ENCODE measurements at places on chromosomes 16 and 17.
A peak's percentile ranks its signal among the peaks of the same experiment; 100 is the strongest.

DNA sequence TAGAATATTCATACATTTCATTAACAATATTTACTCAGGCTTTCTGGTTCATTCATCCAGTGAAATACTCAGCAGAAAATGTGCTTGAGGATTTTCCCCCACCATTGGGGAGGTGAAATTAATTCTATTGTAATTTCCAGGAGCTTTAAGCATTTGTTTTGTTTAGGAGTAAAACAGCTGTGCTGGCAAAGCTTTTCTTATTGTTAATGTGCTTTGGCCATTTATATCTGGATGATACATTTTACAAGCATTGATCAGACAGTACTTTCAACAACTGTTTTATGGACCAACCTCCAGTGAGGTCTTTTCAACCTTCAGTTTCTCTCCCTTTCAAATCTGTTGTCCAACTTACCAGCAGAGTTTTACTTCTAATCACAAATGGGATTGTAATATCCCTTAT is 672.4 kb downstream of the CDH11 start:
- H3K36me3 ChIP-seq: no peaks in the 10 kb centered on the region
- H3K4me1 ChIP-seq: peaks cover 6% of the 10 kb centered on the region
- H3K27me3 ChIP-seq: no peaks in the 10 kb centered on the region
- no peak overlapping the region for H3K27ac ChIP-seq
- no peak for DNase-seq

GRCh38 chr16:27464626-27465482 is 62.9 kb downstream of the IL21R start:
- H3K4me3 ChIP-seq: no peak overlapping the region
- H3K36me3 ChIP-seq: peaks cover 98% of the 10 kb centered on the region
- H3K27ac ChIP-seq: no peak overlapping the region
- no peak for DNase-seq

- H3K36me3 ChIP-seq: no peaks in the 10 kb centered on the region
- no peak for DNase-seq
- no peaks in the 10 kb centered on the region for H3K4me1 ChIP-seq
- no peak overlapping the region for H3K27ac ChIP-seq
- H3K27me3 ChIP-seq: peaks cover 33% of the 10 kb centered on the region
Measured at GRCh38 chr16:24345704-24346103, 89.6 kb downstream of the CACNG3 start.

DNA sequence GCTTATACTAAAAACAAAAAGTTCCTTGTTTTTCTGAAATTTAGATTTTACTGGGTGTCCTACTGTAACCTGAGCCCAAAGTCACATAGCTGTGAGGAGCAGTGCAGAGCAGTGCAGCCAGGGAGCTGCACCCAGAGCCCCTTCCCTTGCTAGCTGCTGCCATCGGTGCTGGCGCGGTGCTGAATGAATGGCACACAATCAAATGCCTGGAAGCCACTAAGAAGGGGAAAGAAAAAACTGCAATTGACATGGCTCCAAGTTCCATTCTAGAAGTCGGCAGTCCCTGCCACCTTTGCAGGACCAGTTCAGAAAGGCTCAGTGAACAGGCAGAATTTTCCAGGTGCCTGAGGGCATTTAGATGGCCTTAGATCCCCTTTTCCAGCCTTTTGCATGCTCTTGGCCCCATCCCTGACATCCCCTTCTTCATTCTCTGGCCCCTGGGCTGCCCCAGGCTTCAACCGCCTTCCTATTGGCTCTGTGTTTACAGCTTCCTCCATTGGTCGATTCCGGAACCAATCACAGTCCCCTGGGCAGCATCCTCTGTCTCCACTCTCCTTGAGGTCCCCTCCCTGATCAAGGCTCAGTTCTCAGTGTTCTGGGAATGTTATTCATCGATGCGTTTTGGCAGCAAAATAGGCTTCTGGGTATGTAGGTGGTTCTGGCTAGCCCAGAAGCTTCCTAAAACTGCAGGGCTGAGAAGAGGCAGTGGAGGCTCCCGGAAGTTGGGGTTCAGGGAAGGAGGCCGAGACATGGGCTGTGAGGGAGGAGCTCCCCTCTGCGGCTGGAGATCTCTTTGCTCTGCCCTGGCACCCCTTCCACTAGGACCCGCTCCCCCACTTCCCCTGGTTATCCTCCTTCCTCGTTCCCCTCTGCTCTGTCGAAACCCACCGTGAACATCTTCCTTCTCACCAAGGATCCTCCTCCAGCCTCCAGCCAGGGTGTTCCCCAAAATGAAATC is 37.9 kb downstream of the ATP2C2 start:
- DNase-seq: no peak
- no peak overlapping the region for H3K27ac ChIP-seq
- H3K4me1 ChIP-seq: no peaks in the 10 kb centered on the region
- peaks cover 64% of the 10 kb centered on the region for H3K27me3 ChIP-seq

DNA sequence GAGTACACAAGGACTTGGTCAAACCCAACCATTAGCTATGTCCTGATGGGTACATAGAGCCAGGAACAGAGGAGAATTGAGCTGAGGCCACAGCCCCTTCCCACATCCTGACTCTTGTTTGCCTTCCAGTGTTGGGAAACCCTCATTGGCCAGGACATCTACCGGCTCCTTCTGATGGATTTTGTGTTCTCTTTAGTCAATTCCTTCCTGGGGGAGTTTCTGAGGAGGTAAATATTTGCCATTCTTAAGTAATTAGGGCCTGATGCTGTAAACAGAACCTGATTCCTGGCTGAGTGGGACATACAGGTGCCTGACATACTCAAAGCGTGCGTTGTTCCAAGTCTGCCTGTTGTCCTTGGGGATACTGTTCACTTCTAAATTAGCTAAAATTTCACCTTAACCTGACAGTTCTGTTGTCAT is 42.6 kb downstream of the GDE1 start:
- no peak for DNase-seq
- no peak overlapping the region for H3K4me3 ChIP-seq
- no peak overlapping the region for H3K27ac ChIP-seq
- H3K27me3 ChIP-seq: peaks cover 16% of the 10 kb centered on the region
- H3K4me1 ChIP-seq: no peaks in the 10 kb centered on the region

- H3K4me3 ChIP-seq: no peak overlapping the region
- H3K27ac ChIP-seq: peak overlapping the region; percentile 61
- H3K27me3 ChIP-seq: no peaks in the 10 kb centered on the region
- no peak for DNase-seq
Measured at GRCh38 chr17:17719199-17719940, 38.1 kb downstream of the RAI1 start.

- H3K36me3 ChIP-seq: no peaks in the 10 kb centered on the region
- H3K27me3 ChIP-seq: no peaks in the 10 kb centered on the region
- DNase-seq: no peak
- peak overlapping the region; percentile 82 for H3K27ac ChIP-seq
- H3K4me3 ChIP-seq: no peak overlapping the region
Measured at GRCh38 chr17:49637050-49637449, 40.8 kb downstream of the SPOP start.

DNA sequence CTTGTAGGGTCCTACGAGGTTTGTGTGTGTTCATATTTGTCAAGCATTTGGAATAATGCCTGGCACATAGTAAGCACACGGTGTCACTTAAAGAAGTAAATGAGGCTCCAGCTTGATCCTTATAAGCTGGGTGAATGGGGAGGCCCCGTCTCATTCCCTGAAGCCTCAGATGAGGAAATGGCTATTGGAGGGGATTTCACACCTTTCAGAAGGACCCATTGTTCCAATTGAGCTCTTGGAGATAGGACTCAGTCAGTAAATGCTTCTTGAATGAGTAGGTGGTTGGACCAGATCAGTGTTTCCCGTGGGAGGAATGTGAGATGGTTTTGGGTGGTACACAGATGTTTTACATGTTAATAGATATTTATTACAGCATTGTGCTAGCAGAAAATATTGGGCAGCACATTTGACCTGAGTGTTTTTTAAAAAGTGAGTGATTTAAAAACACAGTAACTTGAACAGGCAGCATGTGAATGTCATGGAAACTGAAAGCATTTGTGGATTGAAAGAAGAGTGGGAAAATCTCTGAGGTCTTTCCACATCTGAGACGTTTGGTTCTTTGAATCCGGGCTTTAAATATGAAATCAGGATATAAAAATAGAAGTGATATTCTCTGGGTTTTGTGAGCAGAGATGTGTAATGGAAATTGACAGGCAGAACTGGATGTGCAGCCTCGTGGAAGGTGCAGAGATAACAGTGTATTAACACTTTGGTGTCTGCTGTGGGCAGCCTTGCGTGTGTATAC is 36.4 kb upstream of the ARHGAP17 start:
- H3K27ac ChIP-seq: peak overlapping the region; percentile 93
- H3K4me3 ChIP-seq: peak overlapping the region; percentile 47
- no peak for DNase-seq
- H3K27me3 ChIP-seq: no peaks in the 10 kb centered on the region

- H3K27me3 ChIP-seq: no peaks in the 10 kb centered on the region
- no peaks in the 10 kb centered on the region for H3K36me3 ChIP-seq
- no peak for DNase-seq
- peak overlapping the region; percentile 93 for H3K27ac ChIP-seq
Measured at GRCh38 chr16:10945065-10945787, 862 bp downstream of the CLEC16A start.

DNA sequence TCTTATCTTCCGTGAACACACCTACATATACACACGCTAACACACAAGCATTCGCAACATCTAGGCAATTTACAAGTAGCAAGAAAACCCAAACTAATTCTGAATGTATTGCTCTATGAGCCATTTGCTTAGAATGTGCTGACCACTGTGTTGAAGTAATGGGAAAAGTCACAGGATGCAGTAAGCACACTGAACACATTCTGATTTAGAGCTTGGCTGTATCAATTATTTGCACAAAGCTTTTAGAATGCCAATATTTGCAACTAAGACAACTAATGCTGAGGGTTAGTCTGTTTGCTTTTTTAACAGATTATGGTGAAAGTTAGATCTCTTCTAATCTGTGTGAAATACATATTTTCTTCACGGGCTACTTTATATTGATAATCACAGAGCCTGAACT is 179.8 kb upstream of the ELAC2 start:
- DNase-seq: no peak
- no peaks in the 10 kb centered on the region for H3K27me3 ChIP-seq
- no peaks in the 10 kb centered on the region for H3K36me3 ChIP-seq
- H3K4me3 ChIP-seq: no peak overlapping the region
- H3K27ac ChIP-seq: no peak overlapping the region

DNA sequence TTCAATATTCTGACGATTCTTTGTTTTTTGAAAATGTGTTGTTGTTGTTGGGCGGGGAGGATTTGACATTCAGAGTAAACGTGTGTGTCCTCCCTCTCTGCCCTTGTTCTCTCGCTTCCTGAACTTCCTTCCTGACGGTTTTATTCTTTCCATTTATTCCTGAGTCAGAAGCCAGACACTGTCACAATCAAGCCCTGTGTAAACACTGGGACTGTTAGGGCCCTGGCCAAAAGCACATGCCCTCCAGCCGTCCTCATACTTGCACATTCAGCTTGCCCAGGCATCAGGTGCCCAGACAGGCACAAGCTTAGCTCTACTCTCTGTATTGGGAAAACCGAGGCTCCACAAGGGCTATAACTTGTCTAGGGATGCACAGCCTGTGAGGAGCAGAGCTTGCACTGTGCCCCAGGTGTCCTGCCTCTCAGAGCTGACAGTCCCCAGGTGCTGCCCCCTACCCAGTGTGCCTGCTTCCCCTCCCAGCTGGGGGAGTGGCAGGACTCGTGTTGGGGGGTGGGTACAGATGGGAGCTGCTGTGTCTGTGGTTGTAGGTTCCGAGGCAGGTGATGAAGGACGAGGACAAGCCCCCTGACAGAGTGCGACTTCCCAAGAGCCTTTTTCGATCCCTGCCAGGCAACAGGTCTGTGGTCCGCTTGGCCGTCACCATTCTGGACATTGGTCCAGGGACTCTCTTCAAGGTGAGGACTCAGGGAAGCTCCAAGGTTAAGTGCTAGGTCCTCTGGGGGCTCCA is 9.7 kb downstream of the ADGRG3 start:
- H3K36me3 ChIP-seq: no peaks in the 10 kb centered on the region
- peaks cover 17% of the 10 kb centered on the region for H3K4me1 ChIP-seq
- peak; percentile 35 for DNase-seq
- H3K27me3 ChIP-seq: peaks cover 6% of the 10 kb centered on the region

GRCh38 chr17:50134206-50135110 is 4.5 kb upstream of the SAMD14 start:
- H3K4me1 ChIP-seq: peaks cover 49% of the 10 kb centered on the region
- no peak for DNase-seq
- H3K36me3 ChIP-seq: peaks cover 53% of the 10 kb centered on the region
- no peak overlapping the region for H3K4me3 ChIP-seq

DNA sequence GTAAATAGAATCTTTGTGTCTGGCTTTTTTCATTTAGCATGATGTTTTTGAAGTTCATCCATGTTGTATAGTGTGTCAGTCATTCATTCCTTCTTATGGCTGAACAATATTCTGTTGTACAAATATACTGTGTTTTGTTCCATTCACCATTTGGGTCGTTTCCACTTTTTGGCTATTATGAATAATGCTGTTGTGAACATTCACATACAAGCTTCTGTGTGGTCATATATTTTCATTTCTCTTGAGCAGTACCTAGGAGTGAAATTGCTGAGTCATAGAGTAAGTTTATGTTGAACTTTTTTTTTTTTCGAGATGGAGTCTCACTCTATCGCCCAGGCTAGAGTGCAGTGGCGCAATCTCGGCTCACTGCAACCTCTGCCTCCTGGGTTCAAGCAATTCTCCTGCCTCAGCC is 32.3 kb upstream of the TAOK1 start:
- no peaks in the 10 kb centered on the region for H3K27me3 ChIP-seq
- no peaks in the 10 kb centered on the region for H3K36me3 ChIP-seq
- no peak for DNase-seq
- no peak overlapping the region for H3K4me3 ChIP-seq
- H3K27ac ChIP-seq: peak overlapping the region; percentile 33

GRCh38 chr17:78618264-78619066 is 41.3 kb upstream of the DNAH17 start:
- H3K27ac ChIP-seq: no peak overlapping the region
- no peaks in the 10 kb centered on the region for H3K36me3 ChIP-seq
- DNase-seq: peak; percentile 24
- H3K4me3 ChIP-seq: no peak overlapping the region
- H3K4me1 ChIP-seq: no peaks in the 10 kb centered on the region

- peaks cover 29% of the 10 kb centered on the region for H3K36me3 ChIP-seq
- DNase-seq: no peak
- peaks cover 48% of the 10 kb centered on the region for H3K4me1 ChIP-seq
- H3K4me3 ChIP-seq: no peak overlapping the region
Measured at GRCh38 chr17:78063489-78063888, 65.1 kb downstream of the TMC6 start.

All from left ventricle myocardium inferior (tissue), 1 donor.